ENCODE measurements at places on chromosomes 3 and 15.
A peak's percentile ranks its signal among the peaks of the same experiment; 100 is the strongest.

DNA sequence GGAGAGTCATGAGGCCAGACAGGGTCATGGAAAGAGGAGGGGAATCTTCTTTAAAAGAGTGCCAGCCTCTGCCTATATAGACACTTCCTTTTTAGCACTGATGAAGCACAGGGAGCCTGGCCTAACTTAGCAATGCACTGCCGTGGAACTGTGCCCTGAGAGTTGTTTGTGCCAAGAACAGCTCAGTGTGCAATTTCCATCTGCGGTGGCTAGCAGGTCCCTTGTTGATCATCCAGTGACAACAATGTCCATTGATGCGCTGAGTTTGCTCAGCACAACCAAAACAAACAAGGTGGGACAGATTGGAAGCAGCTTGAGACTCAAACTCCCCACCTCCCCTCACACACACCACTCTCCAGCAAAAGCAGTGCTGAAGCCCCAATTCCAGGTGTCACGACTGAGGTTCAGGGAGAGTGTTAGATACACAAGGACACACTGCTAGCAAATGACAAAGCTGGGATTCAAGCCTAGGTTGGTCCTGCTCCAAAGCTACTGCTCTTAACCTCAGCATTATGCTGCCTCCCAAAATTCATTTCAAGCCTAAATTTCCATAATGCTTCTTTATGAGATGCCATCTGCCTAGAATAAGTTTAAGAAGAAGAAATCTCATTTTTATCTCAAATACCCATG lies 316.6 kb upstream of the UBE2E2 start:
- no peak for DNase-seq

DNA sequence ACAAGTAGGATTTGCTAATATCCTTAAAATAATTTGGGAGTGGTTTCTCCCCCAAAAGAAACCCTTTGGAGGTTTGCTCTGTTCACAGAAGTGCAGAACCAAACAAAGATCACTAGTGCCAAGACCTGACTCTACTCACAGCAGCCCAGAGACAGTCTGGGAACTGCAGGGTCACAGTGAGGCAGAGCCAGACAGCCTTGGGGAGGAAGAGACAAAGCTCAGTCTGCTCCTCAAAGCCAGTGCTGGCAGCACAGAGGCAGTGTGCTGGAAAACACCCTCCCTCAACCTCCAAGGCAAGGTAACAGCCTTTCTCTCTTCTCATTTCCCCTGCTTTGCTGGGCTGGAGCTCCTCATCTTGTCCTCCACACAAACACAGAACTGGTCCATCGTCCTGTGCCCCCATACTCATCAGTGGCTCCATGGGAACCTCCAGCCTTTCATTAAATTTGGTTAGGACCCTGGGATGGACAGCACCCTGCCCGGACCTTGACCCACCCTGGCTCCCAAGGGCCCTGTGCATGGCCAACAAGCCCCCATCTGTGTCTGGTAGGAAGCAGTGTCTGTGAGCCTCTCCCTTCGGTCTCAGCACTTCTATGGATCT lies 12.6 kb downstream of the RAB6B start:
- no peak for DNase-seq

GRCh38 chr3:98877132-98877531 lies 24.4 kb downstream of the DCBLD2 start:
- no peak for DNase-seq

- DNase-seq: no peak
Measured at GRCh38 chr3:45516829-45517228, 77.7 kb upstream of the LIMD1 start.

DNA sequence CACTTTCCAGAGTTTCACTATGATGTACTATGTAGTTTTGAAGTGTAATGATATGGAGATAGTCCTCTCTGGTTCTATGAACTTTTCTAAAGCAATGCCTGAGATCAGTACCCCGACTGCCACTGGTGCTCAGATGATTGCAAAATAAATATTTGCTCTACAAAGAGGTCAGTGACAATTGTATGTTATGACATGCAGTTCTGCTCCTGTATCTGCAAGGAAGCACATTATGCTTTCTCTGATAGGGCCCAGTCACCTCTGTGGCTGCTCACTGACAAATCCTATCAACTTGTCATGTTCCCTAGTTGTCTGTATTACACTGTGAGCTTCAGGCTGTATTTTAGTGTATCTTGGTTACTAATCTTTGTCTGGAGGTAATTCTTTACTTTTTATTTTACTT lies 362.6 kb downstream of the ROBO1 start:
- DNase-seq: no peak

DNA sequence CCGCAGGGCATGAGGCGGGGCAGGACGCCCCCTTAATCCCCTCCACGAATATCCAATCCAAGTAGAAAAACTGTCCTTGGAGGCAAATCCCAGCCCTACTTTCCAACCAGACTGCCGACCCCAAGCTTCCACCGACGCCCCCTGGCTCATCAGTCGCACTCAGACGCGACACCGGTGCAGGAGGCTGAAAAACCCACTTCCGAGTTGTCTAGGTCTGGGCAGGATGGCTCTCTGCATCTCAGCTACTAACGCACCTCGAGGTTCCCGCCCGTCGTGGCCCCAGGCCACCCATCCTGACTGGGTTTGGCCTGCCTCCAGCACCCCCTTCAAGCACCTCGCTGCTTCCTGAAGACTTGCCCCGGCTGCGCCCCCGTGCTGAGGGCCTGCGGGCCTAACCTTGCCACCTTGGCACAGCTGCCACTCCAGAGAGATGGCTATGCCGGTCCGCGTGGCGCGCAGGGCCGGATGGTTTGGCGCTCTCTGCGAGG lies 15.5 kb downstream of the RGMA start:
- DNase-seq: peak; percentile 69

- DNase-seq: peak; percentile 42
Measured at GRCh38 chr15:88834211-88834812, 31.1 kb downstream of the ACAN start.

- no peak for DNase-seq
Measured at GRCh38 chr15:27170851-27171250, 199.9 kb downstream of the GABRG3 start.

DNA sequence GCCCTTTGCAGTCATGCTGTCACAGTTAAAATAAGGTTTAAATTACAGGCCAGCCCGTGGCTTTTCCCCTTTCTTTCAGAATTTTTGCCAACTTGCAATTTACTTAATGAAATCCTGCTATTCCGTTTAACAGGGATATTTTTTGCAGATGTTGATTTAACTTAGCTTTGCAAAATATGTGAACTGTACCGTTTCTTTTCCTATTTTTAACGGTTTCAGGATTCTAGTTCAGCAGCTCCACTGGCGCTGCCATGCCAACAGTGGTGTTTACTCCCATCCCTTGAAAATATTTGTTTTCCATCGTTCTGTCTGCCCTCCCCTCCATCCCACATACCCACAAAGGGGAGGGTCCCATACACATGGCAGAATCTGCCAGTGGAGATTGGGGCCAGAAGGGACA lies 54.3 kb downstream of the SMAD6 start:
- no peak for DNase-seq

DNA sequence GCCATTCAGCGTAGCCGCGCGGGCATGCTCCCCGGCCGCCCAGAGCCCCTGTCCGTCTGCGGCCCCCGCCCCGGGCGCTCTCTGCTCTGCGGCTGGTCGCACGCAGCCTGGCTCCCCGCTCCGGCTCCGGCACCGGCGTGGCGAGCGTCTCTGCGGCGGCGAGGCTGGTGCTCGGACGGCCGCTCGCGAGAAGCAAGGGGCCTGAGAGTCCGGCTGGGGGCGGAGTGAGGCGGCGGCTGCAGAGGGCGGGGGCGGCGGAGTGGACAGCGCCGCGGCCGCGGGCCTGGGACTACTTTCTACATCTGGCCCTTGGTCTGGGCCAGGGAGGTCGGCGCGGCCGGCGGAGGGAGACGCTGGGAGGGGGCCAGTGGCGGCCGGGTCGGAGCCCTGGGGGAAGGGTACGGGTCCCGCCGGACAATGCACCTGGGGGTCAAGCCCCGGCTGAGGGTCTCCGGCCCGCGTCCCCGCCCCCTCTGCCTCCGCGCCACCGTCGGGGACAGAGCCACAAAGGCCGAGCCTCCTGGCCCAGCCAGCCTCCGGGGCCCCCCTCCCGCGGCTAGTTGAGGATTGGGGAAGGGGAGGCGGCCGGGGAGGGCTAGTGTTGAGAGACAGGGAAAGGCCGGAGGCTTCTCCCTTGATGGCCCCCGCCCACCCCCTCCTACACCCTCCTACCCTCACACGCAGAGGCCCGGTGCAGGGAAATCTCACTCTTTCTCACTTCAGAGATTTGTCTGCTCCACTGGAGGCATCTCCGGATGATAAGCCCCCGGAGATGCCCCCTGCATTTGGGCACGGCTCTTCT lies at the start of gene PRTG:
Gene PRTG, minus strand, starts transcription at position 226 of the 802 bp plus-strand sequence. Its CDS starts 221 bp downstream, at position 5.
- peak; percentile 67 for DNase-seq

- no peak for DNase-seq
Measured at GRCh38 chr3:133588035-133588434, 14.5 kb downstream of the CDV3 start.

GRCh38 chr3:134879990-134880389 lies 84.9 kb downstream of the EPHB1 start:
- no peak for DNase-seq

DNA sequence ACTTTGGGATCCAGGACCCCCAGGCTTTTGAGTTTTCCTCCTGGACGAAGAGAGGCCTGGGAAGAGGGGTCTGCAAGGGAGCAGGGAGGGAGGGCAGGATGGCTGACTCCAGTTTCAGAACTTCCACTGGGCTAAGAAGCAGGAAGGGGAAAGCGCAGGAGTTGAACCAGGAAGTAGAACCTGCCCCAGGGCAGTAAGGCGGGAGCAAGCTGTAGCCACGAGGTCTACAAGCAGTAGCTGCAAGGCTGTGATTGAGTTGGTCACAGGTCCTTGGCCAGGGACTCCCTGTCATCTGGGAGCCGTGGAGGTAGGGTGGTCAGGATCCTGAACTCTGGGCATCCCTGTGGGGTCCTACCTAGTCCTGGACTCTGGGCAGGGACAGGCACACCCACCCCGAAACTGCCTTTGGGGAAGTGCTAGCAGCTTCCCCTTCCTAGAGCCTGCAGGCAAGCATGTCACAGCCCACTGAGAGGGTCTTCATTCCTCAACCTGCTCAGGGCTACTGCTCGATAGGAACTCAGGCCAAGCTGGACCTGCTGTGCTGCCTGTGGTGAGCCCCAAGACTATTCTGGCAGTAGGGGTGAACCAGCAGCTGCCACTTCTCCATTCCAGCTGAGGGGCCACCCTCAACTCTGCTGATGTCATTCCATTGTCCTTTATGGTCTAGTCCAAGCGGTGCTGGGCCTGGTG lies 5.8 kb upstream of the GNAI2 start:
- no peak for DNase-seq

DNA sequence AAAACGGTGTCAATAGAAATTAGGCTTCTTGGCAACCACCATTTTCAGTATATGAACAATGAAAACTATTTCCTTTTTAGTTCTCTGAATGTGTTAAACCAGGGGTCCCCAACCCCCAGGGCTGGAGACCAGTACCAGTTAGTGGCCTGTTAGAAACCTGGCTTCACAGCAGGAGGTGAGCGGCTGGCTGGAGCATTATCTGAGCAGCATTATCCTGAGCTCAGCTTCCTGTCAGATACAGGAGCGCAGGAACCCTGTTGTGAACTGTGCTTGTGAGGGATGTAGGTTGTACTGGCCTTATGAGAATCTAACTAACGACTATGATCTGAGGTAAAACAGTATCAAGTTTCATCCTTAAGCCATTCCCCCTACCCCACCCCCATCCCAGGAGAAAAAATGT lies 328.7 kb downstream of the ZBBX start:
- DNase-seq: peak; percentile 13

DNA sequence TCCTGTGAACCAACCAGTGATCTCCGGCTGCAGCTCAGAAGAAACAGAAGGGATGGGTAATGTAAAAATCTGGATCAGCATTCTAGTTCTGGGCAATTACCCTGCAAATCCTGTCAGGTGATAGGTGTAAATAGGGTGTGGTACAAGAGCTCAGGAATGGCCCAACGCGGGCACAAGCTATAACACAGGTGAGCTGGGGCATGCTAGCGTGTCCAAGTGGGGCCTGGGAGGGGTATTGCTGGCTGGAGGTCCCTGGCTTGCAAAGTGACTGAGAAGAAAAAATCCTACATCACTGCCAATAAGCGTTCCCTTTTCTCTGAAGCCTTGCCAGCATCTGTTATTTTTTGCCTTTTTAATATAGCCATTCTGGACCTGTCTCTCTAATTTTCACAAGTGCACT lies 9.7 kb upstream of the CHST2 start:
- DNase-seq: no peak

DNA sequence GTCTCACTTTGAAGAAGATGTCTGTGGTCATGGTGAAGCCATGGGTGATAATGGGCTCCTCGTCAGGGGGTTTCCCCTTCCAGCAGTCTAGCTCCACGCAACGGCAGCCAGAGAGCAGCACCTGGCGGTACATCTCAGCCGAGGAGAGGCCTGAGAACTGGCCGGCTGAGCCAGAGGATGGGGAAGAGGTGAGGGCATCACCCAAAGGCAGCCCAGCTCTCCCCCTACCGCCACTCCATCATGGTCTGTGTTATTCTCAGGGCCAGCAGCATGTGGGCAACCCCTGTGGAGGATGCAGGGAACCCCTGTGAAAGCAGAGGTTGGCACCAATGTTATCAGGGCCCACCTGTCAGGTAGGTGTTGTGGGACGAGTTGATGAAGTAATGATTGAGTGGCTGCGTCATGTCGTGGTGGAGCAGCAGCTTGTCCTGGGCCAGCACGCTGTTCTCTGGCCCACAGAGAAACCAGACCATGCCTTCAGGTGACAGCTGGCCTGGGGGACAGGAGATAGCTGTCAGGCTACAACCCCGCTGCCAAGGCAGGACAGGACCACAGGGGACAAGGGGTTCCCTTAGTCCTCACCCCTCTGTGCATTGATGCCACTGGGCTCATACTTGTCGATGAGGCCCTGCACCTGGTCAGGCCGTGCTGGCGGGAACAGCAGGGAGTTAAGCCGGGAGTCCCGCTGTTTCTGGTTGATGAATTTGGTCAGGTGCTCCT lies 9.4 kb downstream of the PLCB2 start:
- no peak for DNase-seq
